Colonic mucosa (tissue), 4 donors: ENCODE measurements at places on chromosomes 7 and 10. TPM values are rescaled to one million over a fixed set of nuclear protein-coding genes. Genes with fewer than 3 reads are reported as not detected.

The CLEC2L gene
- total RNA-seq: not detected

DNA sequence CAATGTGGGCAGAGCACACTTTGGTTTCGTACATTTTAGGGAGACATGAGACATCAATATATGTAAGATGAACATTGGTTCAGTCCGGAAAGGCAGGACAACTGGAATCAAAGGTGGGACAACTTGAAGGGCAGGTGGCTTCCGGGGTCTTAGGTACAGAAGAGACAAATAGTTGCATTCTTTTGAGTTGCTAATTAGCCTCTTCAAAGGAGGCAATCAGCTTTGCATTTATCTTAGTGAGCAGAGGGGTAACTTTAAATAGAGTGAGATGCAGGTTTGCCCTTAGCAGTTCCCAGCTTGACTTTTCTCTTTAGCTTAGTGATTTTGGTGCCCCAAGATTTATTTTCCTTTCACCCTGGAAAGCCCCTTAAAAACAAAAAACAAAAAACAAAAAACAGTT lies 21.3 kb downstream of the ZNF487 start:
- DNase-seq: no peak

The CNPY1 gene
- total RNA-seq: not detected

The AS3MT gene
- total RNA-seq: 0.77 TPM
